Stimulated activated naive CD4-positive, alpha-beta T cell treated with Interleukin-2 at 50 U/mL for 16 hours (primary cell): ENCODE measurements at places on chromosomes 1 and 21.
A peak's percentile ranks its signal among the peaks of the same experiment; 100 is the strongest.

DNA sequence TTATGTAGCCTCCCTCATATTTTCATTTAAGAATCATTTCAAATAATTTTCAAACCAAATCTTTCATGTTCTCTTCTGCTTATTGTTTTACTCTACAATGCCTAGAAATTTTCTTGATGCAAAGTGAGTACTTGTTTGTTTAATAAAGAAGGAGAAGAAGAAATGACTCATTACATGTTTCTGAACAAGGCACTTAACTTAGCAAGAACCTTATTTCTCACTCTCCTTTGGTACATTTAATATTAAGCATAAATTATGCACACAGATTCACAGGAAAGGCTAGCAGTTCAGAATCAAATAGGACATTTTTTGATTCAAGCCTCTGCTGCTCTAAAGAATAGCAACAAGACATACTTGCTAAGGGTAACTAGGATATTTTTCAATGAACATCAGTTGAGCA, 9.1 kb downstream of the SCYL3 start:
- DNase-seq: no peak

DNA sequence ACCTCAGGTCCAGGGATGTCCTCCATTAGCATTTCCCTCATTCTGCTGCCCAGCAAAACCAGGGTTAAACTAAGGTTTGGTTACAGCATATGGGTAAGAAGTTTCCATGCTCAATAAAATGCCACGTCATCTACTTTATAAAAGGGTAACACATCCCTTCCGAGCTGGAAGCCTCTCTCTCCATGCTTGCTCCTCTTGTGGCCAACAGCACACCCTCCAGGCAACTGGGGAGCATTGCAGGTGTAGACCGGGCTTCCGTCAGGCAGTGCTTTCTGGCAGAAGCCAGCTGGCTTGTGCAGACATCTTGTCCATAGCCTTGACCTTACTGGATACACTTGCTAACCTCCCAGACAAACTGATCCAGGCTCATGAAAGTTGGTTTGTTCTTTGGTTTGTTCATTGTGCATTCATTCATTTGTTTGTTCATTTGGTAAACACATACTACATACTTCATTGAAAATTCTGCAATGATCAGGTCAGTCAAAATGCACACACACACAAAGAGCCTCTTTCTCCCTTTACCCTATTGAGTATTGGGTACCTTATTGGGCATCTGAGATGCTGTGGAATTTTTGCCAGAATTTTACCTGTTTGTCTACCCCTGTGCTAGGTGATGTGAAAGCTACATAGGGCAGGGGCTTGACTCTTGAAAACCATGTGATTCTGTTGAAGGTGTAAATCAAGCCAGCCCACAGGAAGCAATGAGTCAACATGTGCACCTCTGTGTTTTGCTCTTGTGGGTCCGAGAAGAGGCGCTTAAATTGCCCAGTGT, 422.8 kb downstream of the CAMTA1 start:
- DNase-seq: no peak

DNA sequence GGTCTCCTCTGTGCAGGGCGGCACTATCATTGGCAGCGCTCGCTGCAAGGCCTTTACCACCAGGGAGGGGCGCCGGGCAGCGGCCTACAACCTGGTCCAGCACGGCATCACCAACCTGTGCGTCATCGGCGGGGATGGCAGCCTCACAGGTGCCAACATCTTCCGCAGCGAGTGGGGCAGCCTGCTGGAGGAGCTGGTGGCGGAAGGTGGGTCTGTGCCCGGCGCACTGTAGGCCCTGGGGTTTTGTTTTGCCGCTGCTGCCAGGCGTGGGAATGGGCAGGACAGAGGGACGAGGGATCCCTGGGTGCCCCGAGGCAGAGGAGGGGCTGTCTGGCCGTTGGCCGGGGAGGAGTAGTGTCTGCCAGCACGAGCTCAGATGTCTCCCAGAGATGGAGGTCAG, 12.2 kb downstream of the PFKL start:
- DNase-seq: no peak

- no peak for DNase-seq
Observed at GRCh38 chr1:20184481-20184900, 1.4 kb upstream of the UBXN10 start.

GRCh38 chr1:154695985-154696384, 88.0 kb upstream of the ADAR start:
- DNase-seq: no peak

DNA sequence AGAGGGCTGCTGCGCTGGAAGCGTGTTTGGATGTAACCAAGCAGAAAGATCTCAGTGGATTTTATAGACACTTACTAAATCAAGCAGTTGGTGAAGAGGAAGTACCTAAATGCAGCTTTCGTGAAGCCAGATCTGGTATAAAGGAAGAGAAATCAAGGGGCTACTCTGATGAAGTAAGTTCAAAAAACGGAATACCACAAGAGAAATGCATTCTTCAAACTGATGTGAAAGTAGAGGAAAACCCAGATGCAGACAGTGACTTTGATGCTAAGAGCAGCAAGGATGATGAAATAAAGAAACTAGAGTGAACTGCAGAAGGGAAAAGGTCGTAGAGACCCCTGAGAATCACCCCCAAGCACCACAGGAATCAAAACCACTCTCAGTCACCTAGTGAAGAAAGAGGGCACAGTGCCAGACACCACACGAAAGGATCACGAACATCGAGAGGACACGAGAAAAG, 40.8 kb upstream of the NEXN start:
- DNase-seq: no peak

DNA sequence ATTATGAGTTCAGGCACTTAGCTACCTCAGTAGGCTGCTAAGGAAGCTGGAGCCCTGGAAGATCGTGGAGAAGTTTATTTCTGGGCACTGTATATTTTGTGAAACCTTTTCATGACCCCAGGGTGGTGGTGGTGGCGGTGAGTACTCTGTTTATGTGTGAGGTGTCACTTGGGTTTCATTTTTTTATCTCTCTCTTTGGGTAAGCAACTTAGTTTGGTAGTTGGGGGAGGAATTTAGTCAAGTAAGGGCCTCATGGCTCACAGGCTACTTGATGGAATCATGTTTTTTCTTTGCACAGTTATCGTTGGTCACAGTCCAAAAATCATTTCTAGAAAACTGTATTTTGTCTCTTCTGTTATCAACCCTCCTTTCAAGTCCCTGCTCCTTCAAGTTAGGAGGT, 33.9 kb downstream of the C1orf141 start:
- no peak for DNase-seq

- DNase-seq: peak; percentile 24
Observed at GRCh38 chr1:207863893-207864535, 46.9 kb downstream of the CD34 start.

DNA sequence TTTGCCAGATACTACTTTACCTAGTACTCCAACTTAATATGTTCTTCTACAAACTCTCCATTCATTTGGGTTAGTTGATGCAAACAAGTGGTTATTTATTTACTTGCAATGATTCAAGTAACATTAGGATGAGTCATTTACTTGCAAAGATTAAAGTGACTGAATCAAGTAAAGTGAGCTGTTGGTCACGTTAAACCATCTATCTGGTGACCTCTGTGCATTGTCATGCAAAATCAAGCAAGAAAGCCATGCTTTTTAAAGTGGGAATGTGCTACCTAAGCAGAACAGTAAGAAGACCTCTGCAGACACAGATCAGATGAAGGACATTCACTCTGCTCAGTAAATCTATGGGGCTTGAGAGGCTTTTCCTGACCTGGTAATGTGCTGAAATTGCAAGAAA, 254.7 kb downstream of the LRRIQ3 start:
- DNase-seq: no peak

DNA sequence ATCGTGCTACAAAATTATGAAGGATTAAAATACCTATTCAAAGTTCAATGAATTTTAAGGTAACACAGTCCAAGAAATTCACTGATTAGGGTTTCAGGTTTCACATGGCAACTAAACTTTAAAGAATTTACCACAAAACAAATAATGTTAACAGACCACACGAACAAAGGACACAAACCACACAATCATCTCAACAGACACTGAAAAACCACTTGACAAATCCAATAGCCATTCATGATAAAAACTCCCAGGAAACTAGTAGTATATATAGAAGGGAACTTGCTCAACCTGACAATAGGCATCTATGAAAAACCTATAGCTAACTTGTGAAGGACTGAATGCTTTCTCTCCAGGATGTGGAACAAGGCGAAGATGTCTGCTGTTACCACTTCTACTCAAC, 21.1 kb upstream of the SH2D5 start:
- DNase-seq: no peak

- DNase-seq: no peak
Observed at GRCh38 chr1:220956501-220957232, 77.4 kb downstream of the HLX start.

GRCh38 chr1:25222606-25223005, 9.7 kb downstream of the SYF2 start:
- DNase-seq: no peak

- no peak for DNase-seq
Observed at GRCh38 chr1:96427616-96428015, 294.0 kb upstream of the PTBP2 start.

GRCh38 chr1:36125129-36125991, at the start of gene COL8A2:
Gene COL8A2 (minus strand): TSS chr1:36125222. CDS start chr1:36100242, 24,980 bp downstream.
- no peak for DNase-seq

GRCh38 chr1:184424157-184424556, 37.3 kb downstream of the C1orf21 start:
- DNase-seq: no peak

GRCh38 chr1:185279571-185279970, 37.5 kb downstream of the IVNS1ABP start:
- DNase-seq: no peak

GRCh38 chr1:117596023-117596720, 9.7 kb upstream of the TENT5C start:
- DNase-seq: no peak

DNA sequence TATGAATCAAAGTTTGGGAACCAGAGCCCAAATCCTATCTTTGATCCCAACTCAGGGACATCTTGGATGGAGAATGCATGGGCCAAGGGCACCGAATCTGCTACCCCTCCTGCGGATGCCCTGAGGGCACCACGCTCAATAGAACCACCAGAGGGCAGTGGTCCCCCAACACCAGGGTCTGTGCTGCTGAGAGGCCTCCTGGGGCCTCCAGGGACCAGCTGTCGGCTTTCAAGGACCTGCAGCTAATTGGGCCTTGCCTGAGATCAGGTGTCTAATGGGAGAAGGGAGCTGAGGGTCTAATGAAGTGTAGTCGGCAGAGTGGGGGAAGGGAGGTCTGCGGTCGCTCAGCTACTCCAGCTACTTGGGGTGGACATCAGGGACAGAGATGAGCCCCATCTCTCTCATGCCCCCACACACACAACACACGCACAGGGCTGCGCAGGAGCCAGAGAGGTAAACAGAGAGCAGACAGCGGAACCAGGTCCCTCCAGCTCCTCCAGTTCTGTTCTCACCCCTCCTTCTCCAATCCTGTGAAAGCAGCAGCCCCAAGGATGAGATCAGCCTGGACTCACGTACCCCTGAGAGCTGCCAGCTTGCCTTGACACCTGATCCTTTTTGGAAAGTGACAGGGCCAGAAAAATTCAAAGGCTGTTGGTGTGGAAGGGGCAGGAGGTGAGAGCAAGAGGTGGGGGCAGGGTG, 34.9 kb upstream of the PPP1R15B start:
- DNase-seq: peak; percentile 72

GRCh38 chr21:41255190-41255589, 61.4 kb upstream of the FAM3B start:
- DNase-seq: no peak

DNA sequence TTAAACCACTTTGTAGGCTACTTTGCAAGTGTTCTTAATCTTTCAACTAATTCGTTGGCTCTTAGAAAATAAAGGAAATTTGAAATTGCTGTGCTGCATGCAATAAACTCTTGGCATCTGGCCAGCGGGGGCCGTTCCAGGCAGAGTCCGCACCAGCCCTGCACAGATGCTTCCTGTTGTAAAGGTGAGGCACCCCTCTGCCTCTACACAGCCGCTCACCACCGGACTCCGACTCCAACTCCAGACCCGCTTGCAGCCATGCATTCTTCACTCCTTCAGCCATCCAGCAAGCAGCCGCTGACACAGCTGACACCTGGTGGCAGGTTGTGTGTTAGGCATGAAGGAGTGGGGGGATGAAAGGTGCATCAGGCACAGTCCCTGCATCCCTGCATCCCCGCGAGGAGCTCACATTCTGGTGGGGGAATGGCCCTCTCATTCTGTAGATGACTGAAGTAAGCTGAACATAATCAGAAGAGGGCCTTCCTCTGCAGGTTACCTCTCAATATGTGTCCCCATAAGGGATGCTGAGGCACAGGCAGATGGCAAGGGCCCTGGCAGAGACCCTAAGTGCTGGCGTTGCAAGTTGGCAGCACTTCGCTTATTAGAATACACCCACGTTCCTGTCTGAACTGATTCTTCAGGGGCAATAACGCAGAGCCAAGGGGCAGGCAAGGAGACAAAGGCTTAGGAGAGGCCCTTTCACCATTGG, 56.8 kb downstream of the GLIS1 start:
- DNase-seq: no peak

DNA sequence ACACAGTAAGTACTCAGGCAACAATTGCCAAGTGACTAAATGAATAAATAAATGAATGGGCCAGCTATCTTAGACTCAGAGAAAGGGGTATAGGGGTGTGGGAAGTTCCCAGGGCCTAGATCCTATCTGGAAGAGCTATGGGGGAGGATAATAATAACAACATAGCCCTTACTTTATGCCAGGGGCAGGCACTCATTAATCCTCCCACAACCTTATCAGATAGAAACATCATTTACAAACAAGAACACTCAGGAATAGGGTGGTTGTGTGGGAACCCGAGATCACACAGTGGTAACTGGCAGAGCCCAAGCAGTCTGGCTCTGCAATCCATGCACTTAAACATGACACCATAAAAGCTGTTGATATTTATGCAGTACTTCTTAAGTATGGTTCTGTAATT, 128.2 kb upstream of the SPATA6 start:
- DNase-seq: no peak

DNA sequence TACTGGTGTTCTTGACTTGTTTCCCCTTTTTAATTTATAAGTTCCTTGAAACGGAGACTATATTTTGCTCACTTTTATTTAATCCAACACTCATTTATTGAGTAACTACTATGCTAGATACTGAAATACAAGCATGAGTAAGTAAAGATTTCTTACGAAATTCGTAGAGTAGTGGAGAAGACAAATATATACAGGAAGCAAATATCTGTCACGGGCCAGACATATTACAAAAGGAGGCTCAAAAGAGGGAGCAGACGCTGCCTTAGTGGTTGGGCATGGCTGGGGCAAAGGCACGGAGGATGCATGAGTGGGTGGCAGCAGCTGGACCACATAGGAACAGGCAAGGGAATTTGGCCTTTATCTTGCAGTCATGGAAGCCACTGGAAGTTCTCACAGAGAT, 6.8 kb downstream of the NCF2 start:
- no peak for DNase-seq
